ENCODE measurements at places on chromosomes 12 and 14.

- DNase-seq = no peak
Observed at GRCh38 chr14:21933681-21934080, 260.1 kb upstream of the OR4E1 start.

DNA sequence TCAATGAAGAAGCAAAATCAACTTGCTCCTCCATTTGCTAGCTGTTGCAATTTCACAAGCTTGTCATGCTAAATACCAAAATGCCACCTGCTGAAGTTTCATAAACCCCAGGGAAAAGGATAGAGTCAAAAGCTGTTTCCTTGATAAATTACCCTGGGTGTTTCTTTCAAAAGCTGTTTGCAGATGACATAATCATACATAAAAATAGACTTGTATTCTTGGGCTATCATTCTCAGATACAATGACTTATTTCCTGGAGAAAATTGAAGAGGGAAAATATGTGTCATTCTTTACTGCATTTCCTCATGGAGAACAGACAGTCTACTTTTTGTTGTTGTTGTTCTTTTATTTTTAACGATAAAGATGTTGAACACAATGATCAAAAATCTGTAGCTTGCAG is 119.2 kb downstream of the GALC start:
- no peak for DNase-seq

- no peak for DNase-seq
Observed at GRCh38 chr12:118908811-118909210, 72.5 kb upstream of the SRRM4 start.

DNA sequence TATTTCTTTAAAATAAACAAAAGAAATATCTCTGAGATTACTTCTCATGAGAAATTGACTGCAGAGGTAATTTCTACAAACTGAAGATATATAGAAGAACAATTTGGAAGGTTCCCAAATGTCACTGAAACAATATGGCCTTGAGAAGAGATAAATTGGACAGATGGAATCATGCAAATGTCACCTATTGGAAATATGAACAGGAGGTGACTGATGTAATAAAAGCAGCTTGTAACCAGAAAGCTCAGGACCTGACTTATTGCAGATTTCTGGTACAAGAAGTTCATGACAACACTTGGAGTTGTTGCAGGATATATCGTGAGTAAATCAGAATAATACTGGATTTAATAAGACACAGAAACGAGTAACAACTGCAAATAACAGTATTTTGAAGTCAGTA is 93.3 kb upstream of the TRHDE start:
- DNase-seq = no peak

- no peak for DNase-seq
Observed at GRCh38 chr12:40525054-40525453, 167.2 kb upstream of the CNTN1 start.

DNA sequence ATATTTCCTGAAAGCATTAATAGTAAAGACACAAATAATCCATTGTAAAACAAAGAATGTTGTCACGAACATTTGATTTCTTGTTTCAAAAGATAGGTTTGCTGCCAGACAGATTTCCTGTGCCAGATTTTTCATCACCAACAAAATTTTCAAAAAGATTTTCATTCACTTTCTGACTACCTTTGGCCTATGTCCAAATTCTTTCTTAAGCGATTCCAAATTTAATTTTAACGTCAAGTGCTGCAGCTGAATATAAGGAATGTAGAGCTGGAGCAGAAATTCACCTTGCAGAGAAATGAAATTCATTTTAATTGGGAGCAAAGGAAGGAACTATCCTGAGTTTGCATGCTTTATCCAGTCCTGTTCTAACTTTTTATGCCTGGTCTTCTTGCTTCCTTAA is 277.4 kb downstream of the CCER1 start:
- no peak for DNase-seq

DNA sequence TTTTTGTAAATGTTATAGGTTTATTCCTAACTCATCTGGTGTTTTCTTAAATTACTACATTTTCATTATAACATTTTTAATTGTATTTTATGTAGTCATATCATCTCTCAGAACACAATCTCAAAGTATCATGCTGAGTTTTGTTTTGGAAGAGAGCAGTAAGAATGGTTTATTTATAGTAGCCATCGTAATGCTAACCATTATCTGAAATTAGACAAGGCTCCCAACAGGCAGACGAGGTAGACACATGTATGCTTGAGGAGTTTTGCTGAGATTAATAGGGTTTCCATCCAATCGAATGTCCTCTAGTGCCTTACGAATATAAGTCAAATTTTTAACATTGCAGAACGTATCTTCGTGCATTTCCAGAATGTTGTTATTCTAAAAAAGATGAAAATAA is 9.0 kb upstream of the CCER1 start:
- no peak for DNase-seq

- no peak for DNase-seq
Observed at GRCh38 chr14:100078997-100079725, 13.9 kb downstream of the EVL start.

GRCh38 chr12:105954951-105955931 is 183.5 kb downstream of the NUAK1 start:
- DNase-seq = no peak

DNA sequence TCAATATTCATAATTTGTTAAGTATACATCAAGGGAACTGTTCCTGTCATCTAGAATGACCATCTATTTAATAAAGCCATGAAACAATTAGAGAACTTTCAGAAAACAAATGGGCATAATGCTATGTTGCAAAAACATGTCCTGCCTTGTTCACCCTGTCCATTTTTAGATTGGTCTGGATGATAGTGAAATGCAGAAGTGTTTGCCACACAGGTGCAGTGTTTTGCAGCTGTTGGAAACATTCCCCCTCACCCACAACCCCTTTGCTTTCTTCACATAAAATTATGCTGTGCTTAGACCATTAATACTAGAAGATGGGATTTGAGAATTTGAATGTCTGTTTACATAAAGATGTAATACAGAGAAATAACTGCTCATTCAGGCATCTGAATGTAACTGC is 36.5 kb downstream of the LEMD3 start:
- no peak for DNase-seq

DNA sequence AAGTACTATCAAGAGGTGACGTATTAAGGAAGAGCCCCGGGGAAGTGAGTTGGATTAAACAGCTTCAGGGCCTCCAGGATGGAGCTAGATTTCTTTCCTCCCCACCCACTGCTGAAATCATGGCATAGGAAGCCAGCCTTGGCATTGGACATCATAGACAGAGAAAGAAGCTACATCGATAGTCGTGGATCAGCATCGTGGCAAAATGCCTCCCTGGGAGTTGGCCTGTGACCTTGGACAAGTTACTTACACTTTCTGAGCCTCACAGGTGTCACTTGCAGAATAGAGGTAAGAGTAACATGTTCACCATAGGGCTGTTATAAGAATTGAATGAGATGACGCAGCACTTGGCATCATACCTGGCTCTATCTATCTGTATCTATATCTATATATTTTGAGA is 5.9 kb downstream of the ANKRD33 start:
- DNase-seq = no peak

DNA sequence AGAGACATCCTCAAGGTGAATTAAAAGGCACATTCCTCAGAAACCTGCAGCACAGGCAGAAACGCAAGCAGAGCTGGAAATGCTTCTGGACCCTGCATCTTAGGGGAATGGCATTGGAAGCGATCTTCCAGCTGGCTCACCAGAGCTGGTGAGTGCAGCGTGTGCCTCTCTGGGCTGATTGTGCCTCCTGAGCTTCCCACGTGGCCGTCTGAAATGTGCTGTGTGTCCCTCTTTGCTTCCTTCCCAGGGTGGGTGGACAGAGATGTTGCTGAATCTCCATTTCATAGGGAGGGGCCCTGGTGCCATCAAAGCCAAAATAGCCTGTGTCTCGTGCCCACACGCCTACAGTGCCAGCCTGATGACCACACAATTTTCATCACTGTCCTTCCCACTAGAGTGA is 34.3 kb upstream of the TMEM132D start:
- no peak for DNase-seq

Measured in midbrain (tissue), 1 donor.